Hematopoietic multipotent progenitor cell treated with erythropoietin and hydrocortisone succinate and interleukin-3 and kit ligand, for 6 days (in vitro differentiated cells): ENCODE measurements at places on chromosomes 13 and 19.

GRCh38 chr19:49758292-49758691 is 4.8 kb downstream of the TSKS start:
- peak; percentile 56 for DNase-seq

DNA sequence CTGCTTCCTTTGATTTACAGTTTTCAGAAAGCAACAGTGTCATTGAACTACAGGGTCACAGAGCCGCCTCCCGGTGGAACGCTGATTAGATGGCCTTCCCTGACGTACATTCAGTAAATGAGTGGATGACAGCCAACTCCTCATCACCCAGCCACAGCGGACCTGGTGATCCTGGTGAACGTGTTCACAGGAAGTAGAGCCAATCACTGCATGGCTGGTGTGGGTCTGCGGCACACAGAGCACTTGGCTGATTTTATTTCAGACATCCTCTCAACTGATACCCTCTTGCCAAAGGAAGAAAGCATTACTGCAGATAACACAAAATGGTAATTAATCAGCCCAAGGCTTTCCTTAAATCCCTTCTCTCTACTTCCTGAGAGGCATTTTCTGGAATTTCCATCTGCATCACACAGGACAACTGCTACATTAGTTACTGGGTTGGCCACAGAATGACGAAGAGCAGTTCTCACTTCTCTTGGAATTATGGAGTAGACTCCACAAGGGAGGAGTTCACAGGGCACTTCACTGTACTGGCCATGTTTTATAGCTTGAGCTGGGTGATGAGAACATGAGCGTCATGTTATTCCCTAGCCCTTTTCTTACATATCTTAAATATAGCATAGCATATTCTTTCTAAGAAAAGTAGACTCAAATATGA is 84.0 kb upstream of the SLC7A1 start:
- no peak for DNase-seq

- DNase-seq, result no peak
Observed at GRCh38 chr19:14342809-14343208, 38.4 kb upstream of the ADGRE5 start.

GRCh38 chr13:114122127-114122511 is 10.3 kb downstream of the RASA3 start:
- DNase-seq, result no peak

- DNase-seq, result no peak
Observed at GRCh38 chr19:2462635-2463421, 6.1 kb upstream of the LMNB2 start.

DNA sequence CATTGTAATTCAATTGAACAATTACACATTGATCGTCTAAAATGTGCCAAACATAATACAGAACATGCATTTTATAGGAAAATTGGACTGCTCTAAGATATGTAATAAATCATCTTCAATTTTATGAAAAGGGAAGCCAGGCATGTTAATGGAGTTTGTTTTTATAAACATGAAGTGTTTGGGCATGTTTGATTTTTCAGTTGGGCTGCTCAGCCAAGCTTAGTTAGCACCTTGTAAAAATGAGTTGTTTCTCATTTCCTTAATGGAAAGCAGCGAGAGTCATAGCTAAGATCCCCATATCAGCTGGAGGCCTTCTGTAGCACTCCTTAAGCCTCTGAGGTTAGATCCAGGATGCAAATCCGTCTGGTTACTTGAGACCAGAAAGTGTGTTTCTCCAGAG is 422.3 kb downstream of the SPRY2 start:
- DNase-seq, result no peak

DNA sequence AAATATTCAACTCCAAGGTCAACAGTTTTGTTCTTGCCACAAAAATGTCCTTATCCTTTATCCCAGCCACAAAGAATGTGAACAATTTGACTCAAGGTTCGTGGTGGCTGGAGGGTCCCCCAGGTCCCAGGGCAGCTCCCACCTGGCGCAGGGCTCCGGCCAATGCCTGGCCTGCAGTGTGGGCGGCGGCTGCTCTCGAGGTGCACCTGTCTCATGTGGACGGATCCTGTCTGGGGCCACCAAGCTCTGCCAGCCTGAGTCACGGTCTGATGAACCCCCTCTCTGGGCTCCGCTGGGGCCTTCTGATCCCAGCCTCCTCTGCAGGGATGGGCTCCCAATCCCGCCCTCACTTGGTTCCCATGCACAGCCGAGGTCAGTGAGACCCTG is 49.4 kb downstream of the GAS6 start:
- DNase-seq, result no peak

DNA sequence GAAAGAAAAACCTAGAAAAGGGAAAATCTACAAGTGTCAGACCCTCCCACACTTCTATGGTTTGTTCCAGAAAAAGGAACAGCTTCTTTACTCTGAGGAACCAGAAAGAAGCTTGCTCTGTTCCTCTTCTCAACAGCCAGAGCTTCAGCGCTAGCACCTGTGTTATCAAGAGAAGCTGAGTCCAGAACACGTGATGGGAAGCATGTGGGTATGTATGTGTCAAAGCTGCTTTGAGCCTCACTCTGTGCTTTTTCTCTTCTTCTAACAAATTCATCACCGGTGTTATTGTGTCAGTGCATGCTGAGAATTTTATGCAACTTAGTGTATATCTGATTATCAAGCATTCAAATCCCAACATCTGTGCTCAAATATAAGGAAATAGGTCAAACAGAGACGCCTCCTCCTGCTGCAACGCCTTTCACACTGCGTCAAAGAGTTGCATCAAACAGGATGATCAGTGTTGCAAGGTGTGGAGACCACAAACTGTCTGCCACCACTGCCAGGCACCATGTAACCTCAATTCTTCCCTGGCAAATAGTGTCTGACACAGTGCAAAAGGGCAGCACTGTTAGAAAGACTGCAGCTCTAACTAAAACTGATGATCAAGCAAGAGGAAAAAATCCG is 83.9 kb downstream of the LRRC63 start:
- DNase-seq, result peak; percentile 83

- DNase-seq, result no peak
Observed at GRCh38 chr13:104357672-104358354, 1291.6 kb upstream of the SLC10A2 start.

DNA sequence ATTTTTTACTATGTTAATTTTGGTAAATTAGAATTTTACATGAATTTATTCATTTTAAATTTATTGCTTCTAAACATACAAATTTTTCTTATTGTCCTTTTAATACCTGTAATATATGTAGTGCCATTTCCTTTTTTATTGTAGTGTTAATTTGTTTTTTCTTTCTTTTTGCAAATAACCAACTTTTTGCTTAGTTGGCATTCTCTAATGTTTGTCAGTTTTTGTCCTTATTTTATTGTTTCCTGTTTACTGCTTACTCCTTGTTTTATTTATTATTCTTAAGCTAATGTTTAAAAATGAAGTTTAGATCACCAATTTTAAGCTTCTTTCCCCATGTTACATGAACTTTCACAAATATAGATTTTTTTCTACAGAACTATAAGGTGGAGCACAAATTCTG is 516.6 kb downstream of the SLITRK1 start:
- DNase-seq, result no peak

DNA sequence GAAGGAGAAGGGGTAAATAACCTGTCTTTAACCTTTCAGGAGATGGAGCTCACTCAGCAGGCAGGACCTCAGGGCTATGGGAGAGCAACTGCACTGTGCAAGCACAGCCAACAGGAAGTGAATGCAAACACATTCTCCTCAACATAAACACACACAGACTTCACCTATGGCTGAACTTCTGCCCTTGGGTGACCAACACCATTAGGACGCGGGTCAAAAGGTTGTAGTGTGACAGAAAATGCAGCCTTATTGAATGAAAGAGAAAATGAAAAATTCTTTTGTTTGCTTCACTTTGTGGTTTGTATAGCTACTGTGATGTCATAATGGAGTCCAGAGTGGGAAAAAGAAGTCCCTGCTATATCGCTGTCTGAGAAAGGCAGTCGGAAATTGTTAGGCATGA is 323.0 kb downstream of the NDFIP2 start:
- no peak for DNase-seq

GRCh38 chr19:42111811-42112210 is 20.4 kb downstream of the POU2F2 start:
- DNase-seq, result no peak

GRCh38 chr19:7899751-7900378 is 3.8 kb upstream of the MAP2K7 start:
- no peak for DNase-seq

GRCh38 chr19:38076337-38076736 is 147.7 kb downstream of the DPF1 start:
- DNase-seq, result no peak

GRCh38 chr19:50537769-50538230 is 24.1 kb upstream of the ASPDH start:
- peak; percentile 89 for DNase-seq
